ENCODE measurements at places on chromosomes 12 and 14. TPM values are rescaled to one million over a fixed set of nuclear protein-coding genes. Genes with fewer than 3 reads are reported as not detected.

DNA sequence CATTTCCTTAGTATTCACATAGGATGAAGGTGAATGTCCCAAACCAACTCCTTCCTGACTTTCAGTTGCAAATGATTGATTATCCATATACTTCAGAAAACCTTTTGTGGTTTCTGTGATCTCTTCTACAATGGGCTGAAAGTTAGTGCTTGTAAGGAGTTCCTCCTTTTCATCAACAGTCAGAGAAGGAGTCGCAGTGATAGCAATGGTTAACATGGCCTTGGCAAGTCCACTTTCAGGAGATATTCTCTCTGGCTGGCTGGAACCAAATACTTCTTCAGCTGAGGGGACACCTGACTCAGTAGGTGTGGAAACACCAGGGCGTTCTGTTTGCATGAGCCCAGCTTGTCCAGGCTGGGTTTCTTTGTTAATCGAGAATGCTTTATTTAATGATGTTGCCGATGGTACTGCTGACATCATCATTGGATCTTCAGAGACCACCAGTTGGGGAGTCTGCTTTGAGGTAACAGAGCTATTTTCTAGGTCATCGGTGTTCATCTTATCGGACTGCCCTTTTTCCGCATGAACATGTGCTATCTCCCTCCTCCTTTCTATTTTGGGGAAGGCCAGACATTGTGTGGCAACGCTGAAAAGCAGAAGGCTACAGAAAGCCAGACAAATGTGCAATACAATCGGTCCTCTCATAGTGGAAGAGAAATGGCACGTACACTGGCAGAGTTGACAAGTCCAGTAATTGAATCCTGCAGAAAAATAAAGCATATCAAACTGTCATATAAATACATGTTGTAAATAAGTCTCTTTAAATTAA, 13.1 kb downstream of the ARMH4 start:
- no peak for DNase-seq

- DNase-seq = no peak
Measured at GRCh38 chr12:53200458-53201176, 6.4 kb downstream of the ITGB7 start.

The ITGB7 gene
- 28.4 TPM for polyA plus RNA-seq

- no peak for DNase-seq
Measured at GRCh38 chr12:80157645-80158044, 58.3 kb downstream of the OTOGL start.

The C12orf50 gene
- not detected for polyA plus RNA-seq

- DNase-seq = no peak
Measured at GRCh38 chr14:106837870-106838269, 1311.5 kb downstream of the TMEM121 start.

The SLC5A8 gene
- not detected for polyA plus RNA-seq

DNA sequence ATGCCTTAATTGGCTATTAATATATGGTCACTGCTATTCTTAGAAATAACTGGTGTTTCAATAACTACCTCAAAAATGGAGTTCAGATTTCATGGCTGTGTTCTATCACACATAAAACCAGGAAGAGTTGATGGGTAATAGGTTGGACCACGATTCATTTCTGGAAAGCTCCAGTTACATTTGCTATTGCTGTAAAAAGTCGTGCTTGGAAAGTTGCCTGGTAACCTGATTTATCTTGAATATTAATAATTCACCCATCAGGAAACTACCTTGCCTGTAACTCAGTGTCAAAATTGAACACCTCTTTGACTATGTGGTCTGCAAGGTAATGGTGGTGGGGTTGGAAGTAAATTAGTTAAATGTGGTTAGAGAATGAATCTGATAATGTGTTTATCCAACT, 104.7 kb upstream of the IFNG-AS1 start:
- DNase-seq = no peak

DNA sequence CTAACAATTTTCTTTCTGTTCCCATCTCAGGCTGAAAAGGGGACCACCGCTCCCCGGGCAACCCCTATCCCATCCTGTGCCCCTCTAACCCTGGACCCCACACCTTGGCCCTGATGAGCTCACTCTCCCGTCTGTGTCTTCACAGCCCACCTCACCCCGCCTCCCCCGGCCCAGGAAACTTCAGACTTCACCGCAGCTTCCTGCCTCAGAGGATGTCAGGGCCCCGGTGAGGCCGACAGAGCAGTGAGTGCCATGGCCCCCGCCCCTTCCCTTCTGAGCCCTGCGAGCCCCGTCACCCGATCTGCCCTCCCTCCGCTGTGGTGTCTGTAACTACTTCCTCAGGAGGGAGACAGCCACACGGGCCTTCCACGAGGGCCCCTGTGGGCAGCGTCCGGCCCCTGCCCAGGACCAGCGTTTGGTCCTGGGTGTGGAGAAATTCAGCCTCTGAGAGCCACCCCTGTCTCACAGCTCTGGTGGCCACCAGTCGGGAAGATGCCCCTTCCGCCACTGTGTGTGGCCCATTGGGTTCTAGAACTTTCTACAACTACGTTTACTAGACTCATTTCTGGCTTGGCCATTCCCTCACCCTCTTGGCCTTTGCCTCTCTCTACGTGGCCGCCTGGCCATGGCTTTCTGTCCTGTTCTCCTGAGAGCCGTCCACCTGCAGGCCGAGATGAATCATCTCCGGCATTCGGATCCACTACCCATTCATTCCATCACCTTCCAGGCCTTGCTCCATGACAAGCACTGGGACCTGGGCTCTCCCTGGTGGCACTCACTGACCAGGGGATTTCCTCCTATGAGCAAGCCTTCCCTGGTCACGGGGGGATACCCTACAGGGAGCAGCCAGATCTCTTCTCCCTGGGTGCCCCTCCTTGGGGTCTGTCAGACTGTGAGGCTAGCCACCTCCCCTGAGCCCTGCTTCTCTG, 3.4 kb downstream of the RHOF start:
- peak; percentile 96 for DNase-seq

The BATF gene
- 25.8 TPM for polyA plus RNA-seq

DNA sequence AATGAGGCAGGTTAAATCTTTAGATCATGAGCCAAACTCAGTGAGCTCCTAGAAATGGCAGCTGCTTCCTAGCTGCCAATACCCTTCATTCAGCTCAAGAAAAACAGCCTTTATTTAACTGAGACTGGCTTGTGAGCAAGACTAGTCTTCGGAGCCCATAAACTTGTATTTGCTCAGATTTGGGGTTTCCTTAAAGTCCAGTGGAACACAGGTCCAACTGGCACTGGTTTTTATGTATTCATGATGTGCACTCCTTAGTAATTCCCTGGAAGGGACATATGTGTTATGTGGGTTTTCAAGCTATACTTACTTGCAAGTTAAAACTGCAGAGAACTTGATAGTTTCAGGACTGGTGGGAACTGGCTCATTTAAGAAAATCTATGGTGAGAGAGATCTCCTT, 380.1 kb upstream of the TMEM132C start:
- no peak for DNase-seq

- no peak for DNase-seq
Measured at GRCh38 chr12:121085069-121085468, 46.0 kb upstream of the OASL start.

DNA sequence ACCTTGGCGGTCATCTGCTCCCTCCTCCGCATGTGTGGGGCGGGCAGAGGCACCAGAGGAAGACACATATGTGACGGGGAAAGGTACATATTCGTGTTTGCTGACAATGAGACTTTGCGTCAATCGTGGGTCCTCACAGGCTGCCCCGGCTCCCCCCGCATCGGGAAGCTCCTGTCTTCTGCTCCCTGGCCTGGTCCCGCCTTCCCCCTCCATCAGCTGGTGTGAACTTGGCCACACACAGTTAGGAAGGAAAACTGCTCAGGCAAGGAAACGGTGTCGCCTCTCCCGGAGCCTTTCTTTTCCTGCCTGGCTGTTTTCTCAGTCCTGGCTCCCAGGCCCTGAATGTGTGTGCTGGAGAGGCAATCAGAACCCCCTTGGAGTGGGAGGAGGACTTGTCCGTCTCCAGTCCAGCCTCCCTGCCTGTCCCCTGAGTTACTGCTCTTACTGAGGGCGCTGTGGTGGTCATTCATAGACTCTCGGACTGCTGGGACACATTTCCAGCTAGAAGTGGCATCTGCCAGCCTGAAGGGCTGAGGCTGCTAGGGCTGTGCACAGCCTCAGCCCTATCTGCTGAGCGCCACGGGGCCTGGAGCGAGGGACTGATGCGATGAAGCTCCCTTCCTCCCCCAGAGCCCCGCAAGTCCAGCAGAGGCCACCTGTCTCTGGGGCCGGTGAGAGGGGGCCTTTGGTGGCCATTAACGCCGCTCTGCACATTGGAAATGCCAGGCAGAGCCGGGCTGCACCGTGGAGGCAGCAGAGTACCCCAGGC, 44.2 kb upstream of the TSPAN9 start:
- DNase-seq = no peak

- DNase-seq = peak; percentile 46
Measured at GRCh38 chr14:21070610-21071224, 613 bp downstream of the ARHGEF40 start.

The SERPINA1 gene
- 2,075 TPM for polyA plus RNA-seq

DNA sequence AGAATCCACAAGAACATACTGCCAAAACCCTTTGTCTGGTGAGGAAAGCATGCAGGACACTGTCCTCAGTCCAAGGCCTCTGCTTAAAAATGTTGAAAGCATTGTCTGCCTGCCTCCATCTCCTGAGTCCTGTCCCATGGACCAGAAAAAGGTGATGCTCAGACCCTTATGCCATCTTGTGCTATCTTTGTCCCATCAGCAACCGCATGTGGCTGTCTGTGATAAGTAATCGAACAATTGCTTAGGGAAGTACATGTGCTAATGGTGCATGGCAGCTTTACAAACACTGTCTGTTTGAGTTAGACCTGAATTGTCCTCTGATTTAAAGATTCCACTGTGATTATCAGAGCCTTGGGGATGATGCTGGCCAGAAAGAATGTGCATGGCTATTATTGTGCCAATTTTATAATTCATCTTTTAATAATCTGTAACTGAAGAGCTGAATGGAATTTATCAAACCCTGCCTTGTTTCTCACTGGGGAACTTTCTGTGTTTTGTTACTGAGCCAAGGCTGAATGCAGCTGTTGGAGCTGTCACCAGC, 177.5 kb downstream of the DACT1 start:
- DNase-seq = no peak
